ENCODE measurements at places on chromosomes 4 and X.

GRCh38 chr4:18631586-18631985 lies 610.0 kb upstream of the LCORL start:
- no peak for DNase-seq

GRCh38 chr4:99462875-99463464 lies 27.8 kb upstream of the ADH7 start:
- peak; percentile 71 for DNase-seq

DNA sequence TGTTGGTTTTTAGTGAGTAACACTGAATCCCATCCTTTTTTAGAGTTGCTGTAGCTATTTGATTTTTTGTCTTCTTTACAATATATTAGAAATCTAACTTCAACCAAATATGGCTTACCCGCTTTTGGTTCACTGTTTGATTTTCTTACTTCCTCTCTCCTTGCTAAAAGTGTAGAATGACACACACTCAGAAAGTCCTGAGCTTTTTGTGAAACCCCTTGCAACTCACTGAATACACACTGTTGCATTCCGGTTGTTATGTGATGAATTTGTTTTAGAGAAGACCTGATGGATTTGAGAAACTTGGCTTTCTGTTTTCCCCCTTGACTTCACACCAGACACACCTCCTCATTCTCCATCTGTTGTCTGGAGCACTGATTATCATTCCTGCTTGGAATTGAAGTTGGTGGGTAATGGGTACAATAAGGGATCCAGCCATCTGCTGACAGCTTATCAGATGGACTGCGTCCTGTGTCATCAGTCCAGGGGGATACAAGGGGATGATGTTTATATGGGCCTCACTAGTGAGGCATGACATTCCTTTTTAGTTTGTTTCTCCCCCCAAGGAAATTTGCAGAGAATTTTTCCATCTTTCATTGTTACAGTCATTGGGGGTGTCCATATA lies 5.2 kb downstream of the TMEM164 start:
- no peak for DNase-seq

DNA sequence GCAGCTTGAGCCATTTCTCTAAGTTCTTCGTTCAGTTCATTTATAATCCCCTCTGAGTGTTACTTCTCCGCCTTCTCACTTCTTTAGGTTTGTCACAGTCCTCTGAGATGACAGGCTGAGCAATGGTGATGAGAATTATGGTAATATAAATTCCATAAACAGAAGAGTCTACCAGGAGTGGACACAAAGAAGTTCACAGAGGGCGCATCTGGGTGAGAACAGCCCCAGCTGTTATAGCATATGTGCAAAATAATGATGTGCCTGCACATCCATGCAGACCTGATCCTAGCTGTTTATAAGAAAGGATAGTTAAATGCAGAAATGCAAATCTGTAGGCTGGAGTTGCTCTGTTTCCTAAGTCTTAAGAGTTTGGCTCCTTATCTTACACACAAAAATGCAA lies 377.5 kb downstream of the KCNIP4 start:
- no peak for DNase-seq

DNA sequence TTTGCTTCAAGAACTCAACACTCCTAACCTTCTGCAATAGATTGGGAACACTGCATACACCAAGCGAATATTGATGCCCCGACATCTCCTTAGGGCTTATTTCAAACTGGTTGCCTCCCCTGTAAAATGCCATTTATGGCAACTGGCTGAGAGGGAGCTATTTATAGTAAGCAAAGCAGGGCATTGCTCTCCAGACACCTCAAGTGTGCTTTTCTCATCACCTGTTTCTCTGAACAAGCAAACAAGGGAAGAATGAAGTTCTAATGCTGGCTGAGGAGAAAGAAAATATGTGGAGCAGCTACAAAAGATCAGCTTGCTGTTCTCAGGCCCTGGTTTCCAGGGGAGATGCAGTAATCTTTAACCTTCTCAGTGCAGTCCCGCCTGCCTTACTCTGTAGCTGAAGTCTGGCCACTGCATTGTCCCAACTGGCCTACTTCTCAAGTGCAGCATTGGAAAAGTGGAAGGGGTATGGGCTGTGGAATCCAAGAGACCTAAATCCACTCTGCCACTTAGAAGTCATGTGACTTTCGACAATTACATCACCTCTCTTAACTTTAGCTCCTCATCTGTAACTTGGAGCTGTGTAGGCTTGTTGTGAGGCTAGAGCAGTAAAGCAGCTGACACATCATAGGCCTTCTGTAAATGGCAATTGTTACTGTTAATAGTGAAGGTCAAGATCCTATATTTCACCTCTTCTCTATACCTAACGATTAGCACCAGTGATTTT lies 47.9 kb upstream of the FGF13 start:
- DNase-seq, result no peak

GRCh38 chrX:133709501-133709900 lies 275.9 kb downstream of the GPC3 start:
- DNase-seq, result no peak

DNA sequence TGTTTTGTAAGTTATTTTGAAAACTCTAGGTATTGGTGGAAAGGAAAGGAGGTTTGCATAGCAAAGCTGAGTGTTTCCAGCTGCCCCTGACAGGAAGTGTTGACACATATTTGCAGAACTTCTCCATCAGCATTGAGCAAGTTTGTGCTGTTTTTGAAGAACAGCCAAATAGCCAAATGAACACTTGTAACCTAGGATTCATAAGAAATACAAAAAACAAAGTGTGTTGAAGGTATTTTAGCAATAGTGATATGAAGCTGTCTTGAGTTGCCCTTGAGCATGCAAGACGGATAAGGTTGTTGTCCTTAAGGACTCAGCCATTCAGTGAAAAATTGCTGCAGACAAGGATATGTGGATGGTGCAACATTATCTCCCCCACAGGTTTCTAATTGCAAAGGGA lies 68.3 kb upstream of the PGM2 start:
- no peak for DNase-seq

GRCh38 chr4:89251396-89251795 lies 56.2 kb downstream of the GPRIN3 start:
- no peak for DNase-seq

DNA sequence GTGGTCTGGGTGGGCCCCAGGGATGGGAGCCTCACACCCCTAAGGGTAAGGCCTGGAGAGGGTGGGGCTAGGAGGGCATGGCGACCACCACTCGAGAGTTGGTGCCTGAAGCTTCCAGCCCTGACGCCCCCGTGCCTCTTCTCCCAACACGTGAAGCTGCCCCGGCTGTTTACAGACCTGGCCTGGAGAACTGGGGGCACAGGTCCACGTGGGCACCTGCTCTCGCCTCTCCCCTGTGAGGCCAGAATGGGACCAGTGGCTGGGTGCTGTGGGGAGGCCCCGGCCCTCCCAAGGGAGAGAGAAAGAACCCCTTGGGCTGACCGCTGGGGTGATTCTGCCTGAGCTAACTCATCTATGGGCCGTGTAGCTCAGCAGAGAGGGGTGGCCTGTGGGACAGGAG lies 15.5 kb downstream of the NAT8L start:
- no peak for DNase-seq

DNA sequence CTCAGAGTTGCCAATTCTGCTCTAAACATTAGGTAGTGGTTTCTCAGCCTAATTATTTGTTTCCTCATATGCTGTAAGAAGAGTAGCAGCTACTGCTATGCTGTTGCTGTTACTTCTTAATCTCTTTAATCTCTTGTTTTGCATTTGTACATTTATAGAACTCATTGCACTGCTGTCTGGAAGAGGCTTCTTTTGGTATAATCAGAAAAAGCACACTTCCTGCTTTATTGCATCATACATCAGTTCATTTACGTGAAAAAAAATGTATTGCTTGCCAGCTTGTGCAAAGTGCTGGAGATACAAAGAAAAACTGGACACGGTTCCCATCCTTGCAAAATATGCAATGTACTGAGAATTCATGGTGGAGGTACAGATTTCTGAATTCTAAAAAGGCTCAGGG lies 332.0 kb downstream of the GRXCR1 start:
- no peak for DNase-seq

DNA sequence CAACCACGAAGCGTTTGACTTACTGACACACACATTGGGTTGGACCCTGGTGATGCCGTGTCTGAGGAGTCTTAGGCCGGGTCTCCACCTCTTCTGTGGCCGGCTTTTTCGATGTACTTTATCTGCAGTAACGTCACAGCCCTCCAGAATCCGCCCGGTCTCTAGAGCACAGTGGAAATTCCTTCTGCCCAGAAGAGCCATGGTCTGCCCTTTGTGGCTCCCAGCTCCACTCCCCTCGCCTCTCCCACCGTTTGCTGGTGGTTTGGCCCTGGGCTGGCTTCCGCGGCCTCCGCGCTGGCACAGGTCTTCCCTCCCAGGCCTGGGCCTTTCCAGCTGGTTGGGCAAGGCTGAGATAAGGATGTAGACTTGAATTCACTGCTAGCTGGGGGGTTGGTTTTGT lies 4.3 kb downstream of the MAEA start:
- DNase-seq, result no peak

DNA sequence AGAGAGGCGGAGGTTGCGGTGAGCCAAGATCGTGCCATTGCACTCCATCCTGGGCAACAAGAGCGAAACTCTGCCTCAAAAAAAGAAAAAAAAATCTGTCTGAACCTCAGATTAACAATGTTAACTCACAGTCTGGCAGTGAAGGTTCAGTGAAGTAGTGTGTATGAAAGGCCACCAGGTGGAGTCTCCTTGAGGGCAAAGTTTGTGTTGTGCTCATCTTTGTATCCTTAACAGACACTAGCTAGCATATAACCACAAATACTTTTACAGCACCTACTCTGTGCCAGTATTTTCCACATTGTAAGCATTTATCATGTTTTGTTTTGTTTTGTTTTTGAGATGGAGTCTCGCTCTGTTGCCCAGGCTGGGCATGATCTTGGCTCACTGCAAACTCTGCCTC lies 46.0 kb upstream of the MGST2 start:
- peak; percentile 39 for DNase-seq

DNA sequence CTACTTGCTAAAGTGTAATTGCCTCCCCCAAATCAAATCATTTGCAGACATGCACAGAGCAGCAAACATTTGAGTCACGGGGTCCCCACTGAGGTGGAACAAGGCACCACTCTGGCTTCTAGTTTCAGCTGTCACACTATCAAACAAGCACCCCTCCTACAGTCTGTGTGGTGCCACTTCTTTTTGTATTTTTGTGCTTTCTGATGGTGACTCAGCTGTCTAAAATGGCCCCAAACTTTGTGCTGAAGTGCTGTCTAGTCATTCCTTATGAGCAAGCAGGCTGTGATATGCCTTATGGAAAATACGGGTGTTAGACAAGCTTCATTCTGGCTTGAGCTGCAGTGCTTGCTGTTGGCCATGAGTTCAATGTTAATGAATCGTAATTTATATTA lies 15.4 kb downstream of the IGFBP7 start:
- DNase-seq, result peak; percentile 37

DNA sequence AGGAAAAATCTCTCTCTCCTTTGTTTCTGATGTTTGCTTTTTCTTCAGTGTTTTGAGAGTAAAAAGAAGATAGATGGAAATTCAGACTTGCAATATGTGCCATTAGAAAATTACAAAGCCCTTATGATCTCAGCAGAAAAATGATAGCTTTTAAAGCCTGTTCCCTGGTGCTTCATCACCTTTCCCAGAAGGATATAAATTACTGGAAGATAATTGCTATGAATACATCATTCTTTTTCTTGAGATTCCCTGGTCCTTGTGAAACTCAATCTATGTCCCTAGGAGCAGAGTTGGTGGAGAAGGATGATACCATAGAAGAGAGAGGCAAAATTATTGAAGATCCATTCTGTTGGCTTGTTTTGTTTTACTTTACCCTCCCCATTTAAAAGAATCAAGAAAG lies 86.5 kb downstream of the GLRA3 start:
- DNase-seq, result no peak

- DNase-seq, result no peak
Measured at GRCh38 chr4:135949931-135950330, 1582.4 kb downstream of the PCDH18 start.

GRCh38 chr4:170374770-170375169 lies 285.0 kb upstream of the AADAT start:
- peak; percentile 60 for DNase-seq

- peak; percentile 1 for DNase-seq
Measured at GRCh38 chr4:17578482-17578891, 1.5 kb downstream of the LAP3 start.

DNA sequence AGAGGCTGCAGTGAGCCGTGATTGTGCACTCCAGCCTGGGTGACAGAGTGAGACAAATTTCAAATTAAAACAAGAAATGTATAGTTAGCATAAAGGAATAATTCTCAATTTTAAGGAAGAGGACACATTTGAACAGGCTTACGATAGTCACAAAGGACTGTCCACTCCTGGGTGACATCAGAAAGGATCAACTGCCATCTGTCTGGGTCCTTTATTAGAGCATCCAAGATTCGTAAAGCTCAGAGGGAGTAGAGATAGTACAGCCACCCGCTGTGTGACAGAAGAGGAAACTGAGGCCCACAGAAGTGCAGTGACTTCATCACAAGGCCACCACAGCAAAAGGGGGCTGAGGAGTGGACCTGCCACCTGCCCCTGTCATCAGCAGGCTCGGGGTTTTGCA lies 149.3 kb upstream of the RBPJ start:
- no peak for DNase-seq

DNA sequence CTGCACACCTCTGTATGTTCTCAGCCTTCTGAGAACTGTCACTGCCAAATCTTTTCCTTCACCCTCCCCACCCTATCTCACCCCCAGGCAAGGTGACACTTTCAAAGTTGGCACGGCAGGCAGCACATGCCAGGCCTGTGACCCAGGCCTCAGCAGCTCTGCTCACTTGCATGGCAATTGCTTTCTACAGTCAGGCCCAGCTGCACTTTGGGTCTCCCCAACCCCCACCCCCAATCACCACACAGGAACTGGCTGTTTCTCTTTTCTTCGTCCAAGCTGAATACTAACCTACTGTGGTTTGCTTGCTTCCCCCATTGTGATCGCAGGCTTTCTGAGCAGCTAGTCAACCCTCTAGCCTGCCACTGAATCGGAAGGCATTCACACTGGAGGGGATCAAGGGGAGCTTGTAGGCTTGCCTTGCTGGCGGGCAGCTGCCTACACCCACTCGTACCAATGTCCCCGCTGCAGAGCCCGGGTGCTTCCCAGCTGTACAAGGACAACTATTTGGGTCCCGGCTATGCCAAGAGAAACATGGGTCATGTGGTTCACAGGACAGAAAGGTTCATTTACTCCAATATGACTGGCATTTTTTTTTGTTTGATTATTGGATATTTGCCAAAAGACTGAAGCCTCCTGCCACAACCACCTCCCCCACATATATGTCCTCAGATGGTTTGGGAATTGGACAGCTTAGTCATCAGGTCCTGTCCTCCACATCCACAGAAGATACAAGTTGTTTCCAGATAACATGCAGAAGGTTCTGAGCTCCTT lies 28.1 kb downstream of the SLC25A43 start:
- DNase-seq, result no peak

- no peak for DNase-seq
Measured at GRCh38 chr4:121139533-121140222, 24.4 kb downstream of the TNIP3 start.

GRCh38 chrX:48831909-48832291 lies 3.5 kb downstream of the PCSK1N start:
- no peak for DNase-seq

GRCh38 chr4:145041378-145041777 lies 56.6 kb downstream of the ANAPC10 start:
- no peak for DNase-seq

DNA sequence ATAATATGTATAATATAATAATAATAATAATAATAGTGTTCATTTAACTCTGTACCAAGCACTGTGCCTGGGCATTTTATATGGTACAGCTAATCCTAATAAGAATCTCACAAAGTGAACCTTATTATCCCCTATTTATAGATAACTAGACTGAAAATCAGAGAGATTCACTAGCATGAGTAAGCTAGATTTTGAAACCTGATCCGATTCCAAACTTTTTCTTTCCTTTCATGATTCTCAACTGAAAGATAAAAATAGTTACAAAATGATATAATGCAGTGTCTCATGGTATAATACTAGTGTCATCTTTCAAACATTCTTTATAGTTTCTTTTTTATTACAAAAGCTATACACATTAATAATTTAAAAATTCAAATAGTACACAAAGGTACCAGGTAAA lies 55.9 kb upstream of the RNF128 start:
- DNase-seq, result no peak

Measured in ACHN (cell line).